ENCODE measurements at places on chromosomes 2 and 18.

DNA sequence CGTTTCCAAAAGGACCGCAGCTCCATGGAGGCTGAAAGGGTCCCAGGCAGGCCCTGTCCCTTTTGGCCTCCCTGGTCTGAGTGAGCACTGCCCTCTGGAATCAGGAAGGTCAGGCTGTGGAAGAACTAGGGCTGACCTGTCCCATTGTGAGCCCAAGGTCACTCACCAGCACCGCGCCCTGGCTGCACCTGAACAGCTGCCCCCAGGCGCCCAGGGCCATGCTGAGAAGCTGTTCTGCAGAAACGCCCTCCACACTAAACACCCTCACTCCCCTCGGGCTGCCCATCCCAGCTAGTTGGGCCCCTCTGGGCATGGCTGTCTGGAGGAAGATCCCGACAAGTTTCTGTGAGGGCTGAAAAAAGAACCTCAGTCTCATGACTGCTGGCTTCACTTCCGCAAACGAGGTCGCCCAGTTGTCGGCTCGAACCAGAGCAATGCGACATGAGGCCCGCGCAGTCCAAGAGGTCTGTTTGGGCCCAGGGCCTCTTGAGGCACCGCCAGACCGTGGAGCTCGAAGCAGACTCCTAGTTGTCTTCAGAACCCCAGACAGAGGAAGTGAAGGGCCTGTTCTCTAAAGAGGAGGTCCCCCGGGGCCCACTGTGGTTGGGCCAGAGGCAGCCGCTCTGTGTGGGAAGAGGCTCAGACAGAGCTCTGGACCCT lies 64.4 kb downstream of the INPP5D start:
- DNase-seq = no peak

GRCh38 chr2:138853296-138853695 lies 73.1 kb upstream of the NXPH2 start:
- DNase-seq = no peak

GRCh38 chr2:201203916-201204654 lies 21.1 kb downstream of the CASP10 start:
- DNase-seq = no peak

GRCh38 chr2:236583621-236584203 lies 14.1 kb downstream of the ACKR3 start:
- no peak for DNase-seq

GRCh38 chr2:232592772-232593395 lies 40.5 kb upstream of the EFHD1 start:
- DNase-seq = no peak

- no peak for DNase-seq
Measured at GRCh38 chr2:168698969-168699368, 103.5 kb upstream of the NOSTRIN start.

- no peak for DNase-seq
Measured at GRCh38 chr2:187312718-187313282, 135.3 kb downstream of the CALCRL start.

GRCh38 chr2:54680397-54681041 lies 42.9 kb upstream of the EML6 start:
- no peak for DNase-seq

DNA sequence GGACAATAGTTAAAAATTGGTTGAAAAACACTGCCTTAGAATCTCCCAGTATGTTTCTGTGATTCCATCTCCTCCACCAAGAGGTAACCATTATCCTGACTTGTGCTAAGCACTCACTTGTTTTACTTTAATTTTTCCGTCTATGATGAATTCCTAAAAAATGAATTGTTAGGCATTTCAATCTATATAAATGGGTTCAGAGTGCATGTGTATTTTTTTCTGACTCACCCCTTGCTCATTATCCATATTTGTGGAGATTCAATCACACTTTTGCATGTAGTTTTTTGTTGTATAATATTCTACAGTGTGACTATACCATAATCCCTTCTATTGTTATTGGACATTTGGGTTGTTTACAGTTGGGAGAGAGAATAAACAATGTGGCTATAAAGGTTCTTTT lies 1.3 kb downstream of the NDUFB3 start:
- no peak for DNase-seq

GRCh38 chr2:214226061-214226460 lies 184.8 kb upstream of the VWC2L start:
- DNase-seq = no peak

DNA sequence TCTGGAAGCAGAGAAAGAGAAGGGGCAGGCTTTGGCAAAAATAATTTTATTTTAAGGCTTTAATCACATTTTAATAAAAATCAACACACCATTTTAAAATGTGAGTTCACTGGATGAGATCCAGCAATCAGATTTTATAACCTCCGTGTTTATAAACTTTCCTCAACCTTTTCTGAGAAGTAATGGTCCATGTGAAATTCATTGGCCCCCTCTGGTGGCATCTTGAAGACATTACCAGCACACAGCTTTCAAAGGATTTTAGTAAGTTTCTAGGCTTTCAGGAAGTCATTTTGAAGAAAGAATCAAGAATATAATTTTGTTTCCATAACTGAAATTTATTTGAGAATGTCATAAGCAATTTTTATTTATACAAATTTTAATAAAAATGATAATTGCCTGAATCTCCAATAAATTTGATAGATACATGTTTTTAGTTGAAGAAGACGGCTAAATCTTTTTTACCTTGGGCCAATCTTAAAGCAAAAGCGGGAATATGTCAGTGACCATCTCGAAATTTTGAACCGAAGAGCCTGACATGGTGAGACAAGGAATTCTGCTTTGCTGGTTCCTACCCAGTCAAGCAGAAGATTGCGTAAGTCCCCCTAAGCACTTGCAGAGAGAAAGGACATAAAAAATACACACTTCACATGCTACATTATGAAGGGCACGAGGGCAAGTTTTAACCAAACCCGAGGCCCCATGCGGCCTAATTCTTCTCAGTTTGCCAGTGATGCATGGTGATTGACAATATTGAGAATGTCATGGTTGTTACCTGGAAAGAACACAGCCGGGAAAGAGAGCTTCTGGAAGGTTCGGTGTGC lies 128.4 kb upstream of the CBLN2 start:
- DNase-seq = no peak

- DNase-seq = no peak
Measured at GRCh38 chr2:137287913-137288639, 522.7 kb downstream of the THSD7B start.

DNA sequence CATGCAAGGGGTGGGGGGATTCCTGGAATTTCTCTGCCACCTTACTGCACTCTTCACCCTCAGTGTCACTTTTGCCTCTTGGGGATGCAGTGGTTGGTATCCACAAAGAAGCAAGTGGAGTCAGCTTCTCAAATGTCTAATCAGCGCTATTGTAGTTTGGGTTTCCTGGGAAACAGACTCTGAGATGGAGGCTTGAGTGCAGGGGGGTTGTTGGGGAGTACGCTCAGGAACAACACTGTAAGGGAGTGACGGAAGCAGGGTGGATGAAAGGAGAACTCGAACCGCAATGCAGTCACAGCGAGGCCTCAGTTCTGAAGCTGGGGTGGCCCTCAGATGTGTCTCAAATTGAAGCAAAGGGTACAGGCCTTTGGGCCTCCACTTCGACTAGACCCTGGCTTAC lies 73.6 kb upstream of the EPC2 start:
- no peak for DNase-seq

GRCh38 chr2:26801328-26801727 lies 15.5 kb downstream of the CENPA start:
- DNase-seq = no peak

DNA sequence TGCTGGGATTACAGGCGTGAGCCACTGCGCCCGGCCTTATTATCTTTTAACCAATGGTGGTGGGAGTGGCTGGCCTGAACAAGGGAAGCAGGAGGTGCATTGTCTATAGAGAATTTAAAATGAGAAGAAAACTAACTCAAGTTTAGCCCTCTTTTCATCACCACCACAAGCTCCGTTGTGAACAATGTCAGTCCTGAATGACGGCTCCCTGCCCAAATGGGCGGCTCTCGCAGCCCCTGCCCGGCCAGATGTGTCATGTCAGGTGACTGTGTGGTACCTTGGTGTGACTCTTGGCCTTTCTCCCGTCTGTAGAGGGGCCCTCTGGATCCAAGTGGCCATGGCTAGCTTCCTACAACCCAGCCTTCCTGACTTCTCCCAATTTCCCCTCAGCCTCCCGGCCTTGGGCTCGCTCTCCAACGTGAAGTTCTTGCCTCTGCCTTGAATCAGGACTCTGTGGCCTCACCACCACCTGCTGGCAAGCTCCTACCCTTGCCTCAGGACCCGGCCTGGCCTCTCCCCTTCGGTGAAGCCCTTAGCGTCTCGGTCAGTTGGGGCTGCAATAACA lies 67.6 kb downstream of the LONRF2 start:
- DNase-seq = no peak

GRCh38 chr2:174716785-174717184 lies 47.5 kb downstream of the CHRNA1 start:
- DNase-seq = no peak

GRCh38 chr2:120750488-120751210 lies 15.0 kb downstream of the GLI2 start:
- DNase-seq = no peak

DNA sequence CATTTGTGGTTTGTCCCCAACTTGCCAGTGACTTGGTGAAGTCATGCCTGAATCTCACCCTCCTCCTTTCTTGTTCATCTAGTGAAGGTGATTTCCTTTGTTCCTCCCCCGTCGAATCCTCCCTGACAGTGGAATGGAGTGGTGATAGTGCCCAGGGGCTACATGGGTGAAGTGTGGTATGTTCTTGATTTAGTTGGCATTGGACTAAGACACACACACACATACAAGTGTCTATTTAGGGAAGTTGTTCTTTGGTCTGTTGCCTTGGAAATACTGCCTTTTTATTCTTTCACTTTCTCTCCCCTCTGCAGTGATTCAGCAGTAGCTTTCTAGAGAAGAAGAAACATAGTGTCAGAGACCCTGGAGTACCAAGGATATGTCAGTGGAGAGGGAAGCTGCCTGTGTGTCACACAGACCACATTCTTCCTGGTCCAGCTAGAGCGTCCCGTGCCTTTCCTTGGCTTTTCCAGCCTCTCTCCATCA lies 10.9 kb downstream of the INPP4A start:
- DNase-seq = no peak

DNA sequence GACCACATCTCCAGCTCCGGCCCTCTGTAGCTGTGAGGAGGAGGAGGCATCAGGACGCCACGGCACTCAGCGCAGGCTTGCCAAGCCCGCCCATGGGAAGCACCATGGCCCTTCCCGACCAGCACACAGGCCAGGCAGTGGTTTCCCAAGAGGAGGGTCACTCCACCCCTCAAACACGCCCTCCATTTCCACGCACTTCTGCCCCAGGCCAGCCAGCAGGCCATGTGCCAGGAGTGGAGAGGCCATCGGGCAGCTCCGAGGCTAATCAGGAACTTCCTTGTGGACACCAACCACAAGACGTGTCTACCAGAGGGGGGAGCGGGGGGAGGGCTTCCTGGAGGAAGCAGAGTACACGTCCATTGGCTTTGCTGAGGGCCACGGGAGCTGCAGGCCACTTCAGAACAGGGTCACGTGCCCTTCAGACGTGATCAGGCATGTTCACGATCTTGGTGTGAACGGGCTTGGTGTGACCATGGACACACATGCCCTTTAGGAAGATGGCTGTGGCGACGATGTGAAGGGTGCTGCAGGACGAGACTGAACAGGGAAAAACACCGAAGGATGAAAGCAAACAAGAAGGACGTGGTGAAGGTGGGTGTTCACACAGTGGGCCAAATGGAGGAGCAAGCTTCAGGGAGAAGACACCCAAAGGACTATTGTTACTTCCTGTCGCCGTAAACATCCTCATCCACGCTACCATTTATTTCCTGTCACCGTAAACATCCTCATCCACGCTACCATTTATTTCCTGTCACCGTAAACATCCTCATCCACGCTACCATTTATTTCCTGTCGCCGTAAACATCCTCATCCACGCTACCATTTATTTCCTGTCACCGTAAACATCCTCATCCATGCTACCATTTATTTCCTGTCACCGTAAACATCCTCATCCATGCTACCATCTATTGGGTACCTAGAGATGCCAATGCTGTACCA lies 6.5 kb upstream of the MTERF4 start:
- no peak for DNase-seq

DNA sequence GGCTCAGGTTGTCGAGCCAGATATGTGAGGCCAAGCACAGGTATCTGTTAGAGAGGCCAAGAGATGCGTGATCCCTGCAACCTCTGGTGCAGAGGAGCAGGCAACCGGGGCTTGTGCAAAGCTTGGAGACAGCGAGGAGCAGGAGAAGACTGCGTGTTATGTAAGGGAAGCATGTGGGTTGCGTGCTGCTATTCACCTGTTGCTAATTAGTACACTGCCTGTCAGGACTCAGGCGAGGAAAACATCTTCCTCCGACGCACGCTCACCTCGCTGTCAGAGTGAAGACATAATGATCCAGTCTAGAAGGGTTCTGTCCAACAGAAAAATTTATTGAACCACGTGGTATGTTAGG lies 102.5 kb downstream of the HNRNPLL start:
- DNase-seq = no peak

DNA sequence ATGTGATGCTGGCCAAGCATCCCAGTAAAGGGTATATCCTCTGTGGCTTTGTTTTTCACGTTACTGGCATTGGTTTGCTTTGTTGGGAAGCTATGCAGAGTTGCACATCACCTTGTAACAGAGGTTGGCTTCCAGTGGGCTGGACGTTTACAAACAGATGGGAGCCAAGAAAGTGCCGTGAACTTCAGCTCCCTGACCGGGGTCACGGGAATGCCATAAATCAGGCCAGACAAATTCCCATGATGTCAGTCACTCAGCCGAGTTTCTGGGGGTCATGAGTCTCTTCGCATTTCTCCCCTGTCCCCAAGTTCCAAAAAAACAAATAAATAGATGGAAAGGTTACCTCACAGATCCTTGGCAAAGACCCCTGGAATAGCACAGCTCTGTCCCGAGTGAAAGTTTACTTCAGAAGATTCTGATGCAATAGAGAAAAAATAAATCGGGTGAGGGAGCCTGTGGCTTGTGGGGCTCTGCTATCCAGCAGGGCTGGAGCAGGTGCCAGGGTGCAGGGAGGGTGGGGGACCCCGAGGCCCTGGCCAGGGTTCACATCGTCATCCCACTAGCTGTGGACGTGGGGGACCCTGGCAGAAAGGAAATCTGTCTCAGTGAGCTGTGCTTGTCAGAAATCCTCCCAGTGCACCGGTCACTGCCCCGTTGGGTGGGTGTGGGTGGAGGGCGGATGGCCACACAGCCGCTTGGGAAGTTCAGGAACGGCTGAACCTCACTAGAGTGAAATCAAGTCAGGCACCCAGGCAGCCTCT lies 27.8 kb downstream of the TWIST2 start:
- no peak for DNase-seq

DNA sequence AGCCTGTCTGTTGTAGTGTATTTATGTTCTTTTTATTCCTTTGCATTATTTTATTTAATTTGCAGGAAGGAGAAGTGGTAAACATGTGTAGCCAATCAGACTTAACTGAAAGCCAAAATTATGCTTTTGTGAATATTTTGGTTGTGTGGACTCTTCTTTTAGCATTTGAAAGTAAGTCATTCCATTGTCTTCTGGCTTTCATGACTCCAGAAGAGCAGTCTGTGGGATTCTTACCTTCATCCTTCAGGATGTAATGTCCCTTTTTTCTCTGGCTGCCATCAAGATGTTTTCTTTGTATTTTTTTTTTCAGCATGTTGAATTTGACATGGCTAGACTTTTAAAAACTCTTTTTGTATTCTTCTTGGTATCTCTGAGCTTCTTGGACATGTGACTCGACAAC lies 895.2 kb upstream of the ZEB2 start:
- DNase-seq = no peak

Measured in NCI-H2029 (cell line).